NCI-H2107 (cell line): ENCODE measurements at places on chromosomes 12 and 14.

DNA sequence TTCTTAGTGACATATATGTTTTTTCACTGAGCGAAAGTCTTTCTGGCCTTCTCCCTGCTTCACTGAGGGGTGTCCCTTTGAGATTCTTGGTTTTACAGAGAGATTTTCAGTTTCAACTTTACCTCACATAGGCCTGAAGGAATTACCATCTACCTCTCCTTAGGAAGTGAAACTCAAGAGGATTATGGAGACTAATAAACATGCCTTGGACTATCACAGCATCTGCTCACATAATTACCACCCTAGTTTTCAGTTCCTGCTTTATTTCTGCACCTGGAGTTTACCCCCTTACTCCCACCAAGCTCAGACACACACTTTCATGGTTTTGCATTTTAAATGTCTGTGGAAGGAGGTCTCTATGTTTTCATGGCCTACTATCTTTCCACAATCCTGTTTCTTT lies 118.3 kb upstream of the SCAF11 start:
- DNase-seq, result no peak

DNA sequence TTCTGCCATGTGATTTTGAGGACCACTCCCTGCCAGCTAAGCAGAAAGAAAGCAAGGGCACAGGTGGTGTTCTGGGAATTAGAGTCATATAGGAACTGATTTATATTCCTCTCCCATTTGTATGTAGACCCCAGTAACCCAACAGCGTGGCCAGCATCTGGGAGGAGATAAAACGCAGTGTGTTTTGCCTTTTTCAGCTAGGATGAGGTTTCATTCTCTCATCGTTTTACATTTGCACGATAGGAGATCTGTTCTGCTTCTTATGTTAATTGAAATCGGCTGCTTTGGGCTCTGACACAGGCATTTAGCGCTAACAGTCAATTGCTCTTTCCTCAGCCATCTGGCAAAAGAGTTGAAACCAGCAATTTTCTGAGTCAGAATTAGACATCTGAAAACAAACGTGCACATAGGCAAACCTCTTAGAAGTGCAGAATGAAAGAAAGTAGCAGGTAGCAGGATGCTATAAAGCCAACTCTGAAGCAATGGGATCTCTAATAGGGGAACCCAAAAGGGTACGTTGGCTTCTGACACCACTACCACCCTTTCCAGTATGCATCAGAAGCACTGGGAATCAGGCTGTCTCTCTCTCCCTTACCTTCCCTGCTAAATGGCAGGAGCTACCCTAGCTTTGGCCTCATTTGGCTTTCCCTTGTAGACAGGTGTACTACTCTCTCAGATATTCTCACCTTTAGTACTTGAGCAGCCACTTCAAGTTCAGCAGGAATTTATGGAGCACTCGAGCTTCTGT lies 219.1 kb downstream of the PHLDA1 start:
- DNase-seq, result no peak

DNA sequence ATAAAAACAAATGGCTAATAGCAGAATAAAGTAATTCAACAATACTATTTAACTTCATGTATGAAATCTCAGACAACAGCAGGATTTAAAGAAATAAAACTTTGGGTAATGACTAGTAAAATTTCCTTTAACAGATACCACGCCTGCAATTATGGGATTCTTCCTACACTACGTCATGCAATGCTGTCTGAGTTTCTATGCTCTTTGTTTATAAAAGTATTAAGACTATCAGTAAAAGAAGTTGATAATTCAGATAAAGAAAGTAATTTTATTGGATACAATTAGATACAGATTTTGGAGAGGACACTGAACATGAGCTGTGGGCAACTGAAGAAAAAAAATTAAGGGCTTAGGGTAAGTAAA lies 308.4 kb upstream of the LRFN5 start:
- DNase-seq, result no peak

GRCh38 chr12:118527310-118527709 lies 151.0 kb downstream of the SUDS3 start:
- DNase-seq, result no peak

DNA sequence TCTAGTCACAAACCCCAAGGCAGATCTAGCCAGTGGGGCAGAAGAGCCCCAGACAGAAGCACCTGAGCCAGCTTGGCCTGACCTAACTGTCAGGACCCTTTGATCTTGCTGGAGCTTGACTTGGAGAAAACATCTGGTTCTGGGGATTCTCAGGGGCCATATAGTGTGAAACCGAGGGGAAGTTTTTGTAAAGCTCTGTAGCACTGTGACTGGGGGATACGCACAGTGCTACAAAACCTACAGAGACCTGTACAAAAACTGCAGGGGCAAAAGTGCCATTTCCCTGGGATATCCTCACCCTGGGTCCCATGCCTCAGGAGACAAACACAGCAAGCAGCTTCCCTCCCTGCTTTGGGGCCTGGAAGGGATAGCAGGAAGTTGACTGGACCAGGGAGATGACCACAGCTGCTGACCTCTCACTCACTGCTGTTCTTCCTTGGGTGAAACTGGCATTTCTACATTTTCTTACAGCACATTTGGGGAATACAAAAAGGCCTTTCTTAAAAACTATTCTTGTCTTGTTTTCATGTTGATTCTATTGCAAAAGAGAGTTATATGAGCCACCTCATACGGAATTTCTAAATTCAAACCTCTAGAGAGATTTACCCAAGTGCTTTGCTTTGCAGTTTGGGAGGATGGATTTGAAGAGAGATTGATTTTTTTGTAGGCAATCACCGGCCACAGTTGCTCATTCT lies 140.0 kb downstream of the DAD1 start:
- no peak for DNase-seq

DNA sequence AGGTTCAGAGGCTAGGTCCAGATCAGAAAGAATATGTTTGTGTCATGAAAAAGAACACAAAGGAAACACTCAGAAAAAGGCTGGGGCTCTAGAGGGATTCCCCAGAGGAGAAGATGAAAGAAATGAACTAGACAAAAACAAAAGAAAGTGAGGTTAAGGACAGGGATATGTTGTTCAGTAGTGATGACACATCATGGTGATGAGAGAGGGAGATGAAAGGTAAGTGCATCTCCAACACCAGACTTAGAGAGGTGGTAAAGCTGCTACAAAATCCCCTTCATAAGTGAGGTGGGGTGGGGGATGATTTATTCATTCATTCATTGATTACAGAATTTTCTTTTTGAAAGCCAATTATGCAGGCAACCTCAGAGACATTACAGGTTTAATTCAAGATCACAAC lies 19.6 kb upstream of the SLC8A3 start:
- DNase-seq, result no peak

DNA sequence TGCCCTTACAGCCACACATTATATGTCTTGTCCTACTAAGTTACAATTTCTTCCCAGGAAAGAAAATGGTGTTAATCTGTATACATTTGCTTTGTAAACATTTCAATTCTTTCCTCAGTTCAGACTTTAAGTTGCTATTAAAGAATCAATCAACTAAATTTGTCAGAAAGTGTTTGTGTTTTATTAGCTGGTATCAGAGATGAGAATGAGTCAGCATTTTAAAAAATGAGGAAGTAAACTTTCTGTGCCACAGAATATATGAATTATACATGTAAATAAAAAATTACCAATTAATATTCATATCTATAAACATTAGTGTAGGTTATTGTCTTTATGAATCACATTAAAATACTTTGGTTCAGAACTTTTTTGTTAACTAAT lies 82.0 kb downstream of the LMO3 start:
- DNase-seq, result no peak

DNA sequence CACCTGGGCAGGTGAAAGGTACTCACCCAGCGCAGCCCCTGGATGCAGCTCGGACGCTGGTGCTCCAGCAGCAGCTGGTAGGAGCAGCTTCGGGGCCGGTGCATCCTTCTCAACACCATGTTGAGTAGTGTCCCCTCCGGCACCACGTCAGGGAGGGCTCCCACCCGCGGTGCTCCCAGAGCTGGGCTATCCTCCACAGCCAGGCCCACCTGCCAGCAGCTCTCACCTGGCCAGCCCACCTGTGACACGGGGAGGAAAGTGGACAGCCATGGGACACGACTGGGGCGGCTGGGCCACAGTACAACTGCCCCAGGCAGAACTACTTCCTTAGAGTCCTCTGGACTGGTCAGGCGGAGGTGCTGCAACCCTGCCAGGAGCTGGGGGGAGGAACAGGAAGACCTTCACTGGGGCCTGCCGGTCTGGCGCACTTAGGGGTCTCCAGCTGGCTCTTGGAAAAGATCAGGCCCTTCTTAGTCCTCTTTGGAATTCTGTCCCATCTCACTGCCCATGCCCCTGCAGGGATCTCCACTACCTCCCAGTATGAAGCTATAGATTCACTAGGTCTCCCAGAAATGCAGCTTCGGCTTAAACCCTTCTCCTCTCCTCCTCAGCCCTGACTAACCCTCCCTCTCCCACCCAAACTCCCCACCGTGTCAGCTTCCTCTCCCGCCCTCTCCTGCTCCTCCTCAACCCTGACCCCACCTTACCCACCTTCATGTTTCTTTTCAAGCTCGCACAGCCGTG lies 668 bp downstream of the RAPGEF3 start:
- DNase-seq, result no peak

GRCh38 chr12:3977621-3978020 lies 104.4 kb upstream of the PARP11 start:
- DNase-seq, result no peak

DNA sequence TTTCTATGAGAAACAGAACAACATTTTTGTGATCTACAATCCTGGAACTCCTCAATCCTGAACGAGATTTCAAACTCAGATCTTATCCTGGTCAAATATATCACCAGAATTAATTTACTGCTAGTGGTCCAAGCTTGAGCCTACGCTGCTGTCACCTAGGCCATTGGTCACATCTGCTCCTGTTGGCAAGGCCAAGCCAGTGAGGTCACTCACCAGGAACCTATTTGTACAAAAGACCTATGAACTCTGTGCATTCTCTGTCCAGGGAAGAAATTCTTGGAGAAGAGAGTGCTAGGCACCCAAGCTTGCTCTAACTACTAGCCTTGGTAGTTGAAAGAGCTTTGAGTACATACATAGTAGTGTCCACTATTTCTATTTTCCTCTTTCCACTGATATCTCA lies 106.1 kb downstream of the SLC15A5 start:
- no peak for DNase-seq

DNA sequence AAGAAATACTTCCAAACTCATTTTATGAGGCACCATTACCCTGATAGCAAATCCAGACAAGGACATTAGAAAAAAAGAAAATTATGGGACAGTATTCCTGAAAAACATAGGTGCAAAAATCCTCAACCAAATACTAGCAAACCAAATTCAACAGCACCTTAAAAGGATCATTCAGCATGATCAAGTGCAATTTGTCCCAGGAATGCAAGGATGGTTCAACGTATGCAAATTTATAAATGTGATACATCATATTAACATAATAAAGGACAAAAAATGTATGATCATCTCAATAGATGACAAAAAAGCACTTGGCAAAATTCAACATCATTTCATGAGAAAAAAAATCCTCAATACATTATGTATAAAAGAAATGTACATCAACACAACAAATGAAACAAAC lies 162.9 kb downstream of the DUSP6 start:
- DNase-seq, result no peak

DNA sequence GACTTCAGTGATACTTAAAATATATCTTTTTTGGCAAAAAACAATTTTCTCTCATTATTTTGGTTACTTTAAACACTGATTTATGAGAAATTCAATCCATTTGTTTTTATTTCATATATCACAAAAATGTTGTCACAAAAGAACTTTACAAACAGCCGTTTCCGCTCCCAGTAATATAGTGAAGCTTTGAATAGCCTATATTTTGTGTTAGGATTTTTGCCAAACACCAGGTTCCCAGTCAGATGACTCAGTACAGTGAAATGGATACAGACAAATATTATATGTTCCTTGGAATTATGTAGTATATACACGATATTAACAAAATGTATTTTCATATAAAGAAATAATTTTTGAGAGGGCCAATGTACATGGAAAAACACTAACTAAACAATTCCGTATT lies 411.1 kb downstream of the CCER1 start:
- DNase-seq, result no peak

- no peak for DNase-seq
These were observed 207.9 kb downstream of the SLC16A7 start for GRCh38 chr12:59803735-59804134.

DNA sequence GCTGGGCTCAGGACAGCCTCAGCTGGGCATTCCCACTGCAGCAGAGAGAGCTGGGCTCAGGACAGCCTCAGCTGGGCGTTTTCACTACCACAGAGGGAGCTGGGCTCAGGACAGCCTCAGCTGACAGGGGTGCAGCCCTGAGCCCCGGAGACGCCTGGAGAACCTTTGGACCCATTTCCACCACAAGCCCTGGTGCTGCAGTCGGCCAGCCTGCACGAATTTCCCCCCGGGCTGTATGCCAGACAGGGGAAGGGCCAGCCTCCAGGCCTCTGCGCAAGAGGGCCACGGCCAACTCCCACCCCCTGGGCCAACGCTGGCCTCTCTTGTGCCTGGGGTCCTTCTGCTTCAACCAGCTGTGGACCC lies 2.6 kb upstream of the C14orf180 start:
- no peak for DNase-seq
